Fibroblast of skin of right biceps (primary cell): ENCODE measurements at places on chromosomes 6 and 20.

- no peak for DNase-seq
Observed at GRCh38 chr6:43286456-43286979, 11.5 kb upstream of the SLC22A7 start.

DNA sequence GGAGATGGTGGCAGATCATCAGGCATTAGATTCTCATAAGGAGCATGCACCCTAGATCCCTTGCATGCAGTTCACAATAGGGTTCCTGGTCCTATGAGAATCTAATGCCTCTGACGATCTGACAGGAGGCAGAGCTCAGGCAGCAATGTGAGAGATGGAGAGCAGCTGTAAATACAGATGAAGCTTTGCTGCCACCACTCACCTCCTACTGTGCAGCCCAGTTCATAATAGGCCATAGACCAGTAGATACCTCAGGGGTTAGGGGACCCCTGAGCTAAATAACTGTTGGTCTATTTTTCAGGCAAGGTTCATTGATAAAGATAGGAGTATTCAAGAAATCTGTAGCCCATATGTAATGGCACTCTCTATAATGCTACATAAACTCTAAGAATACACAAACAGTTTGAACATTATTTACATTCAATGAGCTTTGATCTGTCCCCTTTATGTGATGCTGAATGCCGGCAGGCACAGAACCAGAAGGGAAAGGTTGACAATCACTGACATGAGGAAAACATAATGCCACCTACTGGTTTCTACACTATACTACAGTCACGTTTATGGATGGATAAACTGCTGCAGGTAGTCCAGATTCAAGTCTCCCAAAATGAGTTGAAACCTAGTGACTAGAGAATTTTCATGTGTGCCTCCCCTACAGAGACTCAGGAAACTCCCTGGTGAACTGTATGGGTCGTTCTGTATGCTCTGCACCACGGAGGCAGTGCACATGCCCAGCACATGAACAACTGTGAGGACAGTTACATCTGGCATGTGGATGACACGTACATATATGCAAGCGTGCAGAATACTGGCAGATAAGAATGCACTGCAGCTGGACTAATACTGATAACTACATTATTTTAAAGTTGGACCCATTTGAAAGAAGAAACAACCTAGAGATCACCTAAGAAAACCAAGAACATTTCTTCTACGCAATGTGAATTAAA is 72.0 kb downstream of the DST start:
- DNase-seq = peak; percentile 34

DNA sequence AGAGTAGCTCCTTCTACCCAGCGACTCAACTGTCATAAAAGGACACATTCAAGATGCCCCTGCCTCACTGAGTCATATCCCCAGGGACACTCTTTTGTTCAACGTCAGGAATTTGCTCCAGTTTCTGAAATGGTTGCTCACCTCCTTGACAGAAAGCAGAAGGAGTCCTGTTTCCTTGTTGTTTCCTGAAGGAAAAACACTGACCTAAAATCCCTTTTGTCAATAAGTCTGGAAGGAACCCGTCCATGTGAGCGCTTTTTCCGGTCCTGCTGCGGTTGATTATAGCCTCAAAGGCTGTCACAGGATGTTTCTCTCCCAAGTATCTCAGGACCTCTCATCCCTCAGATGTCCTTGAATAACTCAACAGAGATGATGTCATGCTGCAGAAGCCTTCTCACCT is 113.6 kb upstream of the PLEKHG1 start:
- DNase-seq = peak; percentile 61

DNA sequence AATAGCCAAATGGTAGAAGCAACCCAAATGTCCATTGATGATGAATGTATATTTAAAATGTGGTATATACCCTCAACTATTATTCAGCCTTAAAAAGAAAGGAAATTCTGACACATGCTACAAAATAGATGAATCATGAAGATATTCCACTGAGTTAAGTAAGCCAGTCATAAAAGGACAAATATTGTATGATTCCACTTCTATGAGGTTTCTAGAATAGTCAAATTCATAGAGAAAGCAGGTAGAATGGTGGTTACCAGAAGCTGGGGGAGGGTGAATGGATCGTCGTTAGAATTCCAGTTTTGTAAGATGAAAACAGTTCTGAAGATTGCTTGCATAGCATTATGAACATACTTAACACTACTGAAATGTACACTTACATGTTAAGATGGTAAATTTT is 214.3 kb upstream of the MYLIP start:
- DNase-seq = no peak

GRCh38 chr6:91860541-91861335 is 1273.9 kb upstream of the MAP3K7 start:
- peak; percentile 17 for DNase-seq

DNA sequence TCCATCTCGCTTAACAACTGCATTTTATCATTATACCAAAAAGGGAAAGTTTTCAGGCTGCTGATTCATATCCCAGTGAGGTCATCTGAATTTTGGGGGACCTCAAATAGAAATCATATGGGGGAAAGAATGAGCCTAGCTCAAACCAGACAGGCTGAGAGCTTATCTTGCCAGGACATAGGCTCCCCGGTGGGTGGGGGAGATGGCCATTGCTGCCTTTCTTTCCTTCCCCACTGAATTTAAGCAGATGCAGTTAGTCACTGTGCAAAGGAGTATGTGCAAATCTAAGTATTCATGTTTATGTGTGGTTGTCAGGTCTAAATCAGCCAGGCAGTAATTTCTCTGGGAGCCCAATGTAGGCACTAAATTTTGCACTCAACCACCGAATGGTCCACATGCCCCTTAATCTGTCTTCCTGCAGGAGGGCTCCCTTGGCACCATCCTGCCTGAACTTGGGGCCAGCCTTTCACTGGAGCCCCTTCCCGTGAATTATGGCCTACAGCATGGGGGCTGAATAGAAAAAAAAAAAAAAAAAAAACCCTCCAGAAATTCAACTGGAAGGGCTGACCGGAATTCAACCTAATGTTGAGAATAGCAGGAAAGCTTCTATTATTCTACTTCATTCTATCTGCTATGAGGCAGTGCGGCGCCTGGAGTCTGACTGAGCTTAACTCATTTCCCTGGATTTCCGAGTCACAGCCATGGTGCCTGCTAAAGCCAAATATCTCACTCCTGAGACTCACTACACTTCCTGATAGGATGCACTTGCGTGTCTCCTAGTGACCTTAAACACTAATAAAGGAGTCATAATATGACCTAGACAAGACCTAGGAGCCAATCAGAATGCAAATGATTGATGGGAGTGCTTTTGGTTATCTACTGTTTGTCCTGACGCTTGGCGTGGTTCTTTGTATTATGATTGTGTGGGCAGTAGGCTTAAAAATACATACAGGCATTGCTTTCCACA is 161.5 kb upstream of the HEY2 start:
- DNase-seq = peak; percentile 40

- DNase-seq = no peak
Observed at GRCh38 chr20:36210436-36211021, 25.7 kb upstream of the AAR2 start.

- no peak for DNase-seq
Observed at GRCh38 chr6:42423244-42423643, 28.5 kb downstream of the TRERF1 start.

DNA sequence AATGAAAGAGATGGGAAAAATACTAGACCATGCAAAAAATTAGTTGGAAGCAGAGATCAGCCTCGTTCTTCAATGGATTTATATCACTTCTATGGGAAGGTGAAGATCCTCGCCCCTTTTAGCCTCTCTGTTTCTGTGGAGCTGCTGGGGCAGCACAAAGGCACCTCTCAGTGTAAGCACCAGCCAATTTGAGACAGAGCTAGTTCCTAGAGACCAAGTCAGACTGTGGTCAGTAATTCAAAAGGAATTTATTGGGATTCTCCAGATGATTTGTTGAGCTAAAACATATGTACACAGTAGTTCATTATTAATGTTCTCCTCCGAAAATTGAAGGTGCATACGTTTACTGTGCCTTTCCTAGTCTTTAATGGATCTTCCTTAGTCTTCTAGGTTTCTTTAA is 42.4 kb downstream of the SCGN start:
- no peak for DNase-seq
